Astrocyte of the hippocampus (primary cell): ENCODE measurements at places on chromosomes 16 and 17.

DNA sequence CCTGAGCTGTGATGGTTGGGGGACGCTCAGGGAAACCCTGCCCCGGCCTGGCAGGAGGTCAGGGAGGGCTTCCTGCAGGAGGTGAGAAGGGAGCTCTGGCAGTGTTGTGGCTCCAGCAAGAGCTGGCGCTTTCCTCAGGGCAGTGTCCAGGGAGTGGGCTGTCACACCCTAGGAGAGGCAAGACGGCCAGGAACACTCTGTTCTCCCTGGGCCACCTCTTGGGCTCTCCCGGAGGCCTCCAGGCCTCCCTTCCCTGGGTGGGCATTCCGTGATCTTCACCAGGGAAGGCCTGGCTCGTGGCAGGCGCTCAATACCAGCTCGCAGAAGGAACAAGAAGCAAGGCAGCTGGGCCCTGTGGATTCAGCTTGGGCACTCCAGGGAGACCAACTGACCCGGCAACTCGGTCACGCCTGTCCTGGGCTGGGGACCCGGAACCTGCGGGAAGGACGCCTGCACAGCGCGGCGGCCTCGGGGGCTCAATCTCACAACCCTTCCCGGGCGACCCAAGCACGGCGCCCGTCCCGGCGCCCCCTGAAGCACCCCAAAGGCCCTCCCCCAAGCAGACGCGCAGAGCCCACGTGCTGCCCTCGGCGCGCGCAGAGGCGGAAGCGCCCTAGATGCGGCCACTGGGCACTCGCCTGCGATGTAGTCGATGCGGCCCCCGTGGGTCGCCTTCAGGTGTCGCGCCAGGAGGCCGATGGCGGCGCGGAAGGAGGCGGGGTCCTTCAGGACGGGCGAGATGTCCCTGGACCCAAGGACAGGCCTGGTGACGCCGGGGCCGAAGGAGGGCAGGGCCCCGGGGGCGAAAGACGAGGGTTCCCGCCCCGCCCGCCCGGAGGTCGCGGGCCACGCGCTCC is 588 bp downstream of the APRT start:
- DNase-seq: peak; percentile 91

DNA sequence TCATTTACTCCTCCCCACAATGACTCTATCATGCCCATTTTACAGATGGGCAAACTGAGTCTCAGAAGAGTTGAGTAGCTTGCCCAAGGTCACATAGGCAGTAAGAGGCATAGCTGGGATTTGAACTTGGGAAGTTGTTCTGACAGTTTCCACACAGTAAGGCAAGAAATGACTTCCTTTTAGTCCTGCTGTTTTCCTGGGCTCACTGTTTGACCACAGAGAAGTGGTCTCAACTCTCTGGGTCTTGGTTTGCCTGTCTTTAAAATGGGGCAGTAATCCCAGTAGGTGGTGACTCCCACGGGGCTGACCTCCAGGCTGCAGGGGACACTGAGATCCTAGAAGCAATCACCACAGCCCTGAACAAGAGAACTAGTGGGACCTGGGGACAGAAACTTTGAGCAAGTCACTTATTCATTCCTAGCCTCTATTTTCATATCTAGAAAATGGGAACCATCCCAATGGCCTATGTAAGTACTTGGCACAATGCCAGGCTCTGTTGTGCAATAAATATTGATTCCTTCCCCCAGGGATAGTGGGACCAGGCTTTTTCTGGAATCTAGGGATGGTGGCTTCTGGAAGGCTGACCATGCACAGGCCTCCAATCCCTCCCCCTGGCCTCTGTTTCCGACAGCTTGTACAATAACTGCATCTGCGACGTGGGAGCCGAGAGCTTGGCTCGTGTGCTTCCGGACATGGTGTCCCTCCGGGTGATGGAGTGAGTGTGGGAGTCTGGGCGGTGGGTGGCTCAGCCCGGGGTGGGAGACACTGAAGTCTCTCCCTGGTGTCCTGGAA is 20.5 kb downstream of the DEXI start:
- DNase-seq: no peak

GRCh38 chr17:47831934-47832327 is 461 bp downstream of the LRRC46 start:
- DNase-seq: no peak

GRCh38 chr17:9239246-9239792 is 218.0 kb downstream of the NTN1 start:
- no peak for DNase-seq

DNA sequence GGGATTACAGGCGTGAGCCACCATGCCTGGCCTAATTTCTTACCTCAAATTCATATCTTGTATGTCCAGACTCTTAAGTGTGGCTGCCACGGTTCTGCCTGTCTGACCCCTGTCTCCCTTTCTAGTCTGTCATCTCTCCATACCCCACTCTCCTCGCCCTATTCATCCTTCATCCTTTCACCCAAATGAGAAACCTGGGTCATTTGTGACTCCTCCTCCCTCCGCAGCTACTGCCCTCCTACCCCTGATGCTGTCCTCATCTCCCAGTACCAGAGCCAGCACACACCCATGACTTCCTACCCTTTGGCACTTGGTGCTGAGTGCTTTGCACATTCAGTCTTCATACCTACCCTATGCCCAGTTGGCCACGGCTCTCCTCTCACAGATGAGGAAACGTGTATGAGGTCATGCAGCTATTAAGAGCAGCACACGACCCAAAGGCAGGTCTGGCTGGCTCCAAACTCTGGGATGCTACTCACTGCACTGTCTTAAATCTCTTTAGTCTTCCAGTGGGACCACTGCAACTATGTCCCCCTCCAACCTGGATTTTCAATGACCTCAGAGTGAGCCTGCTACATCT is 1.6 kb downstream of the SPATA32 start:
- no peak for DNase-seq

DNA sequence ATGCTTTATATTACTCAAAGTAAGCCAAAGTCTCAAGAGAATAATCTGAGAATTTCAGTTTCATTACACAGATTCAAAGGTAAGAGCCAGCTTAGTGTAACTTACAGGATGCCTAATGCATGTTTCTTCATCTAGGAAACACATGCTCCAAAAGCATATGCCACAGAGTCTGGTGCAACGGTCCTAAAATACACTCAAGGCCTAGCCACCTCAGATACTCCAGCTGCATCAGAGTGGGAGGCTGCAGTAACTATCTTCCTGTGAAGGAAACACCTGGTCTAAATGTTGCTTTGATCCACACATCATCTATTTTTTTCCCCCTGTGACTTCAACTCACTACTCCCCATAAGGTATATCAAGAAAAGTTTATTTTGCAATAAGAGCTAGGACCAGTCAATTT is 51.6 kb upstream of the CORO6 start:
- DNase-seq: no peak

DNA sequence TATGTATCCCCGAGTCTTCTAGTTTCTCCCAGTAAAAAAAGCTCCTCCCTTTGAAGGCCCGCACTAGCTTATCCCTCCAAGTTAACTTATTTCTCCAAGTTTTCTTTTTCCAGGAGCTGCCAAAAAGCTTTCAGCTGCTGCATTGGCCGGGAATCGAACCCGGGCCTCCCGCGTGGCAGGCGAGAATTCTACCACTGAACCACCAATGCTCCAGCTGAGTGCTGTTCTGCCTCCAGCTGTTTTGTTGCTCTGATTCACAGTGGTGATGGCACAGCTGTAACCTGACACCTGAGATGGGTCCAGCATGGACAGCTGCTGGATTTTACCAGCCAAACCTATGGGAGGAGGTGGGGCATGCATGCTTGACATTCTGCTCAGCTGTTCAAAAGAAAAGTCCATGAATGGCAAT is 22.1 kb downstream of the VAC14 start:
- DNase-seq: peak; percentile 72

DNA sequence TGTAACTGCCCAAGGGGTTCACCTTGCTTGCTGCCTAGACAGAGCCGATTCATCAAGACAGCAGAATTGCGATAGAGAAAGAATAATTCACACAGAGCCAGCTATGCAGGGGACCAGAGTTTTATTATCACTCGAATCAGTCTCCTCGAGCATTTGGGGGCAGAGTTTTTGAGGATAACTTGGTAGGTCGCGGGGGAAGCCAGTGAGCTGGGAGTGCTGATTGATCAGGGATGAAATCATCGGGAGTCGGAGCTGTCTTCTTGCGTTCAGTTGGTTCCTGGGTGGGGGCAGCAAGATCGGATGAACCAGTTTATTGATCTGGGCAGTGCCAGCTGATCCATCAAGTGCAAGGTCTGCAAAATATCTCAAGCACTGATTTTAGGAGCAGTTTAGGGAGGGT is 9.1 kb downstream of the ITGAM start:
- DNase-seq: no peak

- no peak for DNase-seq
Measured at GRCh38 chr16:7148606-7149005, 184.0 kb upstream of the RBFOX1 start.

DNA sequence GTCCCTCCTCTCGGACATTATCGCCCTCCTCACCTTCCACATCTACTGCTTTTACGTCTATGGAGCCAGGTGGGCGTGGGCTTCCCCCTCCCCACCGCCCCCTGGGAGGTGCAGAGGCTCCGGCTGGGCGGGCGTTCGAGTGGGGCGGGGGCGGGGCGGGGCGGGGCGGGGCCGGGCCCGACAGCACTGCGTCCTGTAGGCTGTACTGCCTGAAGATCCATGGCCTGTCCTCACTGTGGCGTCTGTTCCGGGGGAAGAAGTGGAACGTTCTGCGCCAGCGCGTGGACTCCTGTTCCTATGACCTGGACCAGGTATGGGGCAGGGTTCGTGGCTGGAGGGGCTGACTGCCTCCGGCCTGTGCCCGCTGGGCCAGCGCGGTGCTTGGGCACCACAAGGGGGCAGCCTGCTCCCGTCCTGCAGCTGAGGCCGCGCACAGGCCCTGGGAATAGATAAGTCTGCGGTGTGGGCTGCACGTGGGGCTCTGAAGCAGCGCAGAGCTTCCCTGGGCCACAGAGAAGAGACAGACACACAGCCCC is 9.2 kb downstream of the PIGQ start:
- peak; percentile 84 for DNase-seq

GRCh38 chr16:12449795-12450194 is 353.9 kb downstream of the CPPED1 start:
- DNase-seq: no peak

- peak; percentile 90 for DNase-seq
Measured at GRCh38 chr17:10729334-10730193, at the start of gene TMEM220. Gene TMEM220 (minus strand): TSS chr17:10730023. CDS start chr17:10729851, 172 bp downstream.

DNA sequence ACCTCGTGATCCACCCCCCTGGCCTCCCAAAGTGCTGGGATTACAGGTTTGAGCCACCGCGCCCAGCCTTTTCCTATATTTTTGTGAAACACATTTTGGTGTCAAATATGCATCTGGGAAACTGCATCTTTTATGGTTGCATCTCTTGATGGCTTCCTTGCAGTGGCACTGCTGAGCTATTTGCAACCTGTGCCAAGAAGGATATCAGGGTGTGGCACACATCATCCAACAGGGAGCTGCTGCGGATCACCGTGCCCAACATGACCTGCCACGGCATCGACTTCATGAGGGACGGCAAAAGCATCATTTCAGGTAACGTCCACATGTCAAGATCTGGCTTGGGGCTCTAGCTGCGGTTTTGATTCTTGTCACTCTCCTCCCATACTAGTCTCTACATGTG is 16.8 kb upstream of the USP43 start:
- DNase-seq: no peak

GRCh38 chr16:4369007-4369733 is 2.5 kb upstream of the VASN start:
- no peak for DNase-seq

GRCh38 chr17:1625053-1625452 is 3.6 kb downstream of the SLC43A2 start:
- no peak for DNase-seq

DNA sequence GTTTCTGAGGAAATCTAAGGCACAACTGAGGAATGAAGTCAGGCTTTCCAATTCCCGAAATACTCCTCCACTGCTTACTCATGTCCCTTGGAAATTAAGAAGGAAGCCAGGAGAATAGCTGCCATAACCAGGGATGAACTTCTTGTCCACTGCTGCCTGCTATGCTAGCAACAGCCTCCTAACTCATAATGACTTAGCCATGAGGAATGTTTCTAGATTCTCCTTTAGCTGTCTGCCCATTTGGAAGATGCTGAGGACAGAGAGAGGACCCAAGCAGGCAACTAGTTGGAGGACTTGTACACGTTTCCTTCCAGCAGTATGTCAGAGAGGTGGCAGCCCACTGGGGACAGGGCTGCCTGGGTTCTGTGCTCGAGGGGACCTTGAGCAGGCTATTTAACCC is 939 bp upstream of the CCL2 start:
- peak; percentile 67 for DNase-seq

- DNase-seq: no peak
Measured at GRCh38 chr17:32596206-32596605, 109.4 kb downstream of the CDK5R1 start.

DNA sequence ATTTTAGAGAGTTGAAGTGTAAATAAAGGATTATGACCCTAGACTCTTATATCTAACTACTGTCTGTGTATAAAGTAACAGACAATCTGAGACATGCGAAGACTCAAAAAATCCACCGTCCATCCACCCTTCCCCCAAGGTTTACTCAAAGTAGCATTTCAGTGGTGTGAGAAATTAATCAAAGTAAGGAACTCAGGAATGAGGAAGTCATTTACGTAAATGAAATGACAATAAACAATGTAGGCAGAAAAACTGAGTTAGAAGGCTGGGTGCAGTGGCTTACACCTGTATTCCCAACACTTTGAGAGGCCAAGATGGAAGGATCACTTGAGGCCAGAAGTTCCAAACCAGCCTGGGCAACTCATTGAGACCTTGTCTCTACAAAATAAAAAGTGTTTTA is 19.8 kb upstream of the NTN1 start:
- DNase-seq: no peak

GRCh38 chr16:1825864-1826690 is 548 bp downstream of the HAGH start:
- no peak for DNase-seq

- peak; percentile 34 for DNase-seq
Measured at GRCh38 chr17:81909966-81910839, 996 bp downstream of the PCYT2 start.

- peak; percentile 73 for DNase-seq
Measured at GRCh38 chr16:67719778-67720144, 645 bp upstream of the GFOD2 start.

DNA sequence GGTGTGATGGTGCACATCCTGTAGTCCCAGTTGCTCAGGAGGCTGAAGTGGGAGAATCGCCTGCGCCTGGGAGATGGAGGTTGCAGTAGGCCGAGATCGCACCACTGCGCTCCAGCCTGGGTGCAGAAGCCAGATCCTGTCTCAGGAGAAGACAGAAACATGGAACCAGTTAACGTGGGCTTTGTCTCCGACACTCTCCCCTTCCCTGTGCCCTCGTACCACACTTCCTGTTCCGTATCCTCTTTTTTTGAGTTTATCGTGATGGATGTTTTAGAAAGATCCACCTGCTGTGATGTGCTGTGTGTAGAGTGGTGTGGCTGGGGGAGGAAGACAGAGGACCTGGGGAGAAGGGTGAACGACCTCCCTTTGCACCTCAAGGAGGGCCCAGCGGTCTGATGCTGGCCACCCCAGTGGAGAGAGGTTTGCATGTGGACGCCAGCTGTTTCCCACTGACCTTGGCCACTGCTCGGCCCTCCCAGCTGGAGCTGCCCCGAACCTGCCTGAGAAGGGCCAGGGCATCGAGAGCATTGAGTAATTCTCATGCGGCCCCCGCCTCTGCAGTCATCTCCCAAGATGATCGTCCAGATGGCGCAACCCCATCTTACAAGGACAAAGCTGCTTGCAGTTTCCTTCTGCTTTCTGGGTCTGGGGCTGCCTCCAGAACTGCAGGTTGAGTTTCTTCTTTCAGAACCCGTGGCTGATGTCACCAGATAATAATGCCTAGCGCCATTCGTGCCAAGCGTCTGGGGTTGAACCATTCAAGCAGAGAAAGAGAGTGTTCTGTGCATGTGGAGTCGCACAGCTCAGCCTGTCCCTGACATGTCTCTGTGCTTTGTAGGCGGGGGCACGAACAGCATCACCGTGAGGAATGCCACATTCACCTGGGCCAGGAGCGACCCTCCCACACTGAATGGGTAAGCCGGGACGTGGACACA is 126.3 kb downstream of the ABCC1 start:
- DNase-seq: peak; percentile 32

- no peak for DNase-seq
Measured at GRCh38 chr17:12691173-12691572, 25.5 kb downstream of the MYOCD start.
